ENCODE measurements at places on chromosomes 6 and 20.

DNA sequence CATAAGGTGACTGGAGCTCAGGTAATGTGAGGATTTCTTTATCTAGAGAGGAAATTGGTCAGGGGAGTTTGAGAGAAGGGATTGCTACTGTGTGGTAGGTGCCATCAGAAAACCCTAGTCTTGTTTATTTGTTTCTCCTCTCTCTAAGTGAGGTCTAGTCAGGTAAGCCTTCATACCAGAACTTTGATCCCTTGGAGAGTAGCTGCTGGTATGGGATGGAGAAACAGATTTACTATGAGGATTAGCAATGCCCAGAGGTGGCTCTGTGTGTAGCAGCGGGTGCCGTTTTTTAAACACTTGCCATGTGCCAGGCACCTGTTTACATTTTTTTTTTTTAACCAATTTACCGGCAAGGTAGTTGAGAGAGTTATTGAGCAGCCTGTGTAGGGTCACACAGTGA is 19.5 kb downstream of the CMTR1 start:
- DNase-seq: no peak

GRCh38 chr6:142313284-142313683 is 11.5 kb downstream of the ADGRG6 start:
- DNase-seq: no peak

- no peak for DNase-seq
Measured at GRCh38 chr20:63118303-63119120, 97.4 kb downstream of the YTHDF1 start.

- no peak for DNase-seq
Measured at GRCh38 chr6:166005401-166005943, 162.2 kb downstream of the TBXT start.

GRCh38 chr20:2849529-2849928 is 9.0 kb downstream of the VPS16 start:
- DNase-seq: no peak
